ENCODE measurements at places on chromosomes 12 and 14.

DNA sequence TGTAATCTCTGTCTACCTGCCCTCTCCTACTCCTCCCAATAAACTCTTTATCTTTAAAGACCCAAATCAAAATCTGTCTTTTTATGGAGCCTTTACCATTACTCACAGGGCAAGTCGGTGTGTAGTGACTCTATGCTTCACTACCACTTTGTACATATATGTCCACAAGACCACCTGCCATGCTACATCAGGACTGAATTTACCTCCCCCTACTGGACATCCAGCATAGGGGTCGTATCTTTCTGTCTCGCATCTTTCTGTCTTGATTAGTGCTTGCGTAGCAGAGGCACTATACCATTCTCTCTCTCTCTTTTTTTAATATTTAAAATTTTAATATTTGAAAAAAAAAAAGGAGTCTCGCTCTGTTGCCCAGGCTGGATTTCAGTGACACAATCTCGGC lies 587.5 kb downstream of the SOX5 start:
- no peak for DNase-seq

GRCh38 chr12:9389796-9390195 lies 181.6 kb upstream of the PZP start:
- no peak for DNase-seq

- DNase-seq = no peak
Measured at GRCh38 chr12:19220852-19221466, 91.4 kb downstream of the PLEKHA5 start.

GRCh38 chr12:121712190-121712460 lies 427 bp upstream of the TMEM120B start:
- no peak for DNase-seq

GRCh38 chr12:131835616-131836171 lies 7.5 kb downstream of the MMP17 start:
- no peak for DNase-seq

DNA sequence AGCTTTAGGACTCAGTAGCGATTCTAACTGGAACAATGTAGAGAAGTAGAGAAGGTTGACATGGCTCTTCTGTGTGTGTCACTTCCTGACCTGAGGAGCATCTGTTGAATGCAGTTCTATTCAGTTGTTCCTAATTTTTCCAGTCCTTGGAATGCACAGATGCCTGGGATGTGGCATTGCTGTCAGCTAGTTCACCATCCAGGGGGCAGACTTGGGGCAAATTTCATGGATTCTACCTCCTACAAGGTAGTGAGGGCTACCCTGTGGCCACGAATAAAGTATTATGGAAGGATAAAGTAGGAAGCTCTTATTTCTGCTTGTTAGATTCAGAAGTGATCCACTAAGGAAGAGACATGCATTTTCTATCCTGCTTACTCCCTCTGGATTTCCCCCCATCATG lies 74.4 kb upstream of the GPATCH2L start:
- DNase-seq = no peak

GRCh38 chr12:121637231-121637914 lies 11.0 kb downstream of the ORAI1 start:
- DNase-seq = no peak

- DNase-seq = no peak
Measured at GRCh38 chr14:80269353-80269925, 58.1 kb upstream of the DIO2 start.

GRCh38 chr12:49702009-49702408 lies 5.2 kb downstream of the FMNL3 start:
- DNase-seq = no peak

DNA sequence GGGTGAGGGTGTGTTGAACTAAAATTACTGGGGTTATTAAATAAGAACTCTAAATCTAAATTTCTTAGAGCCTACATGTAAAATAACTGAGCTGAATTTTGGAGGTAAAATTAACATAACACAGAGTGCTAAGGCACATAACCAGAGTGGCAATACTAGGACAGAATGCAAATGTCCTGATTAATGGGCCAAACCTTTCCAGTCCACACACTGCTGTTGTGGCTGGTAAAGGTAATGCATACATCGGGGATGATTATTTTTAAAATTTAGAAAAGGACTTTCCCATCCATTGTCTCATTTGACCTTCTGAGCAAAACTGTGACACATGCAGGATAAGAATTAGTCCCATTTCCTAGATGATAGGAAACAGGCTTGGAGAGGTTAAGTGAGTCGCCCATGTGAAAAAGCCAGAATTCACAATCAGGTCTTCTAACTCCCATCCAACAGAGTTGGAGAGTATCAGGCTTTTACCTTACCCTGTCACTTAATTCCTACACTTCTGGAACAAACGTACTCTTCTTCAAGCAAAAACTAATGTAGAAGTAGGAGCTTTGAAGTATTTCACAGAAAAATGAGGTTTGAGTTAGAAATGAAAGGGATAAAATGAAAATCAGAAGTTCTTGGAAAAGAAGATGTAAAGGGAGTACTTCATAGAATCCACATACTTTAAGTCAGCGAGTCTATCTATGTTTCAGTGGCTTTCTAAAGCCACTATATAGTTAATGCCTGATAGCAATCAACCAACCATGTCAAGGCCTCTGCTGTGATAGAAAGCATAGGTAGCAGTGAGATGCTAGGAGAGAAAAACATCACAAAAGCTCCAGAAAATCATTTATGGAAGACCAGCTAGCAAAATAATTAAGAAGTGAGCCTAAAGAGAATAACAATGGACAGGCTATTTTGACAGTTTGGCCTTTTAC lies 334.9 kb upstream of the DIO2 start:
- DNase-seq = no peak

GRCh38 chr12:93785249-93786010 lies 108.3 kb downstream of the CRADD start:
- DNase-seq = no peak

DNA sequence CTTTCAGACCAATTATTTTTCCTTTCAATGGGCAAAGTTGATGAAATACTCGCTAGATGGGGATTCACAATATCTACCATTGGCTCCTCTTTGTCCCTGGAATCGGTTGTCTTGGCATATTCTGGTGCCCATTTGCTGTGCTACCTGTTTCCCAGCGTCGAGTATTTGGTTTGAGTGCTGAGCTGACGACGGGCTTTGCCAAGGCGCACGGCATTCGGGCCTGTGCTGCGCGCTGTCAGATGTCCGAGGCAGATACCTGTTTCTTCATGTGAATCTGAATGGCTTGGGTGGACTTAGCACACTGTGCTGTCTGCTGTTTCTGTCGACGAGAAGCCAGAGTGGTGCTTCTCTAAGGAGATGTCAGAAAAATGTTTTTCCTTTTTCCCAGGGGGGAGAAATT lies 80.9 kb downstream of the TESC start:
- DNase-seq = no peak

GRCh38 chr14:33455654-33456345 lies 495.1 kb downstream of the EGLN3 start:
- no peak for DNase-seq

DNA sequence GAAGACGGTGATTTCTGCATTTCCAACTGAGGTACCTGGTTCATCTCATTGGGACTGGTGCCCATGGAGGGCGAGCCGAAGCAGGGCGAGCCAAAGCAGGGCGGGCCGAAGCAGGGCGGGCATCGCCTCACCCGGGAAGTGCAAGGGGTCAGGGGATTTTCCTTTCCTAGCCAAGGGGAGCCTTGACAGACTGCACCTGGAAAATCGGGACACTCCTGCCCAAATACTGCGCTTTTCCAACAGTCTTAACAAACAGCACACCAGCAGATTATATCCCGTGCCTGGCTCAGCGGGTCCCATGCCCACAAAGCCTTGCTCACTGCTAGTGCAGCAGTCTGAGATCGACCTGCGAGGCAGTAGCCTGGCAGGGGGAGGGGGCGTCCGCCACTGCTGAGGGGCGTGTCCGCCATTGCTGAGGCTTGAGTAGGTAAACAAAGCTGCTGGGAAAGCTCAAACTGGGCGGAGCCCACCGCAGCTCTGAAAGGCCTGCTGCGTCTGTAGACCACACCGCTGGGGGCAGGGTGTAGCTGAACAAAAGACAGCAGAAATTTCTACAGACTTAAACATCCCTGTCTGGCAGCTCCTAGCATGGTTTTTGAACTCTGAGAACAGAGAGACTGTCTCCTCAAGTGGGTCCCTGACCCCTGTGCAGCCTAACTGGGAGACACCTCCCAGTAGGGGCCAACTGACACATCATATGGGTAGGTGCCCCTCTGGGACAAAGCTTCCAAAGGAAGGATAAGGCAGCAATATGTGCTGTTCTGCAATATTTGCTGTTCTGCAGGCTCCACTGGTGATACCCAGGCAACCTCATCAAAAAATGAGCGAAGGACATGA lies 77.2 kb downstream of the BAZ1A start:
- peak; percentile 39 for DNase-seq

Measured in SHP77 (cell line).